ENCODE measurements at places on chromosomes 12 and 14. TPM values are rescaled to one million over a fixed set of nuclear protein-coding genes. Genes with fewer than 3 reads are reported as not detected.

DNA sequence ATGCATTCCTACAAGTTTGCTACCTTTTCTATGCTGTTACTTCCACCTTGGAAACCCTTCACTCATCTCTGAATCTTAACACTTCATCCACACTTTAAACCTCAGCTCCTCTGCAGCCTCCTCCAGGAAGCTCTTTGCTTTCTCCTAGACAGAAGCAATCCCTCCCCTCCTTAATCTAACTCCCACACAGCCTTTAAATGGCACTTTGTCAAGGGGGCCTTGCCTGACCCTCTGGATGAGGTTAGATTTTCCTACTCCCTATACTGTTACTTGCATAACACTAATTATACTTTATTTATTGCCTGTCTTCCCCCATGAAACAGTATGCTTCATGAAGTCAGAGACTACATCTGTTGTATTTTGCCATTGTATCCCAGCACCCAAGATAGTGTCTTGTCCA lies 394.6 kb downstream of the MED13L start:
- no peak overlapping the region for H3K27ac ChIP-seq
- H3K4me1 ChIP-seq = no peaks in the 10 kb centered on the region
- no peaks in the 10 kb centered on the region for H3K36me3 ChIP-seq

DNA sequence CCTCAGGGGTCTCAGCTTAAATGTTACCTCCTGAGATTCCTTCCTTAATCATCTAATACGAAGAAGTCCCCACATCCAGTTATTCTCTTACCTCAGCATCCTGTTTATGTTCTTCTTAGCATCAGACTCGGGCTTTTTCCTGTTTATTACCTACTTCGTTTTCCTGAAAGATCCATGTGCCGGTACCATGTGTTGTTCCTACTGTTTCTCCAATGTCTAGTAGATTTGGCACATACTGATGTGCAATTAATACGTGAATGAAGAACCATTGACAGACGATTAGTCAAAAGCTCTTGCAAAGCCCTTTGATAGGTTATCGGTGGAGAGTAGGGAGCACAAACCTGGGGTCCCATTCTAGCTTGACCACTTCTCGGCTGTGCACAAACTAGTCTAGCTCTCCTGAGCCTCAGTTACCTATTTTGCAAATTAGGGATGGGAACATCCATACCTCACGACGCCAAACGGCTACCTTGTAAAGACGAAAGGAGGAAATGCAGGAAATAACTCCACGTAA lies 735 bp upstream of the MAPKAPK5 start:
- no peaks in the 10 kb centered on the region for H3K27me3 ChIP-seq
- peak overlapping the region; percentile 99 for H3K27ac ChIP-seq
- no peak for DNase-seq
- H3K4me3 ChIP-seq = peak overlapping the region; percentile 96
- H3K36me3 ChIP-seq = peaks cover 12% of the 10 kb centered on the region

- no peak overlapping the region for H3K4me3 ChIP-seq
- H3K27ac ChIP-seq = no peak overlapping the region
- no peaks in the 10 kb centered on the region for H3K4me1 ChIP-seq
- DNase-seq = no peak
These were observed 36.8 kb upstream of the ALG10B start for GRCh38 chr12:38279756-38280155.

DNA sequence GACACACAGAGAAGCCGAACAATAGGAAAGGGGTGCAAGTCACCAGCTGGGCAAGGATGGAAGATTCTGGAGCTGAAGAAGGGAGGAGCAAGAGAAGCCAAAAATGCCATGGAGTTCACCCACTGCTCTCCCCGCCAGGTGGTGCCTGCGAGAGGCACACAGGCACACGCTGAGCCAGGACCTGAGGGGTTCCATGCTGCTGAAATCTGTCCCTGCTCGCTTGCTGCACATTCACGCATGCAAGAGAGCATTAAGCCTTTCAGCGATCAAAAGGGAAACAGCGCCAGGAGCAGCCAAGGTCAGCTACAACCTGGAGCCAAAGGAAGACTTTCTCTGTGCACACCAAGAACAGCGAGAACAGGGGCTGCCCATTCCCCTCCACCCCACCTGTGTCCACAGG lies 104.1 kb downstream of the ANO2 start:
- no peaks in the 10 kb centered on the region for H3K27me3 ChIP-seq
- DNase-seq = no peak
- H3K27ac ChIP-seq = no peak overlapping the region
- H3K4me1 ChIP-seq = no peaks in the 10 kb centered on the region
- H3K4me3 ChIP-seq = no peak overlapping the region

DNA sequence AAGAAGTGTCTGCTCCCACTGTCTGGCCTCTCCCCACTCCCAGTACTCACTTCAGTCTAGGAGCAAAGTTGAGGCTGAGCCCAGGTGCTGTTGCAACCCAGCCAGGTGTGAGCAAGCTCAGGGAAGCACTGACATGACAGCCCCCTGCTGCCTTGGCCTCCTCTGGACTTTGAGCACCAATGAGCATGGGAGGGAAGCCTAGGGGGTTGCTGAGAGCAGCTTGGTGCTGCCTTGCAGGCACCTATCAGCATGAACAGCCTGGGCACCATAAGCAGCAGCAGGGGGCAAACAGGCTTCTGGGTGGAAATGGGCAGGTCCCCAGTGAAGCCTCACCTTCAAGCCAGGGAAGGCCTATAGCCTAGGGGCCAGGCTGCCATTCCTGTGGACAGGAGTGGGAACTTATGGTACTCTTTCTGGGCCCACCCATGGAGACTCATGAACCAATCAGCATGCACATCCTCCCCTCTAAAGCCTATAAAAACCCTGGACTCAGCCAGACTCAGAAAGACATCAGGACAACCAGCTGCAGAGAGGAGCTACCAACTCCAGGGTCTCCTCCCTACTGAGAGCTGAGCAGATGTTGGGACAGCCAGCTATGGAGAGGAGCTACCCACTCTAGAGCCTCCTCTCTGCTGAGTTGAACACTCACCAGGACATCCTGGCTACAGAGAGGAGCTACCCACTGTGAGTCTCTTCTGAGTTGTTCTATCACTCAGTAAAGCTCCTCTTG lies 49.3 kb downstream of the EGLN3 start:
- H3K27ac ChIP-seq = no peak overlapping the region
- no peaks in the 10 kb centered on the region for H3K4me1 ChIP-seq
- H3K27me3 ChIP-seq = no peaks in the 10 kb centered on the region
- H3K36me3 ChIP-seq = no peaks in the 10 kb centered on the region

DNA sequence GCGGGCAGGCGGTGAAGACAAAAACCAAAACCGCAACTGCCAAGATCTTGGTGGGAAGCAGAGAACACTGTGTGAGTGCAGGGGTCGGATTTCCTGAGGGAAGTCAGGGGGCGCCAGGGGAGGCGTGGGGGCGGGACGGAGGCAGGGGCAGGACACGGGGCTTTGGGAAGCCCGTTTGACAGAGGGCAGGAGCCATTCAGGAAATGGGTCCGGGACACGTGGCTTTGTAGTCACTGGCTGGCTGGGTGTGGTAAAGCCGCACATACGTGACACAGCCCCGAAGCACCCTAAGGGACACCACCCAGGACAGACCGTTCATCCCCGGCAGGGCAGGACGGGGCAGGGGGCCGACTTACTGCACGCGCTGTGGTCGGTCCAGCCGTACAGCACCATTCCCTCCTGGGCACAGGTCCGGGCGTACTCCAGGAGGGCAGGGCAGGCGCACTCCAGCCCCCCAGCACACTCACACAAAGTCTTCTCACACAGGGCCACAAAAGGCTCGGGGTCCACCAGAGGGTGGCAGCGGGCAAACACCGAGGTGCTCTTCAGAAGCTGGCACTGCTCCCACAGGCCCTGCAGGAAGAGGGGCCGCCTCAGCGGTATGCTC lies 49.4 kb downstream of the VWF start:
- H3K4me3 ChIP-seq = peak overlapping the region; percentile 36
- H3K27ac ChIP-seq = peak overlapping the region; percentile 80
- DNase-seq = peak; percentile 69
- peaks cover 7% of the 10 kb centered on the region for H3K27me3 ChIP-seq
- H3K36me3 ChIP-seq = peaks cover 12% of the 10 kb centered on the region

Gene FAM161B
- total RNA-seq = 4.7 TPM

Gene ETV6
- 48.4 TPM for total RNA-seq

Data from lower lobe of right lung (tissue), 2 donors.